ENCODE measurements at places on chromosomes 2 and 18.

- DNase-seq: no peak
Observed at GRCh38 chr2:42808301-42808700, 15.9 kb upstream of the HAAO start.

DNA sequence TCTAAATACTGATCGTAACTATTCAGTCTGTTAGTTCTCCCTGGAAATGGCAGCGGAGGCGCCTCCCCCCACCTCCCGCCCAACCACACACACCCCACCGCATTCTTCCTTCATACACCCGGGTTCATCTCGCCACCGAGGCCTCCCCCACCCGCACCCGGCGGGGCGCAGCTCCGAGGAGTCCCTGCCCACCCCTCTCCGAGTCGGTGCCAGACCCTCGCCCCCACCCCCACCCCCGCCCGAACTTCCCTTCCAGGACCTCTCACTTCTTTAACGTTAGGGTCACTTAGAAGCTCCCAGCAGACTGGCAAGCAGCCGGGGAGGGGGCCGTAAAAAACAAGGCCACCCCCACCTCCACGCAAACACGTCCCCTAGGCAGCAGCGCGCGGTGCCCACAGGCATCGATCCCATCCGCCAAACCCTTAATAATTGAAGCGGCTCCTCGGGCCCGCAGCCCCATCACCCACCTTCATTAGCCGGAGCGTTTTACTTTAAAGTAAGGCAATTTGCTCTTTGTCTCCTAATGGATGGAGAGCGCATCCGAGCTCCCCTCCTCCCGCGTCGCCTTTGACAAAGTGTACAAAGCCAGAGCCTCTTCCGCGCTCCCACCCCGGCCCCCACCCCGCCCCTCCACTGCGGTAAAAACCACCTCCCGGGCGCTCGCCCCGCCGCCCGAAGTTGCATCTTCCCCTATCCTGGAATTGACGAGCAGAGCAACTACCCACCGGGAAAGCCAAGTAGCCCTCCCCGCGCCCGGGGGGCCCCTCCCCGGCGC is 624 bp downstream of the ZNF516 start:
- peak; percentile 37 for DNase-seq

DNA sequence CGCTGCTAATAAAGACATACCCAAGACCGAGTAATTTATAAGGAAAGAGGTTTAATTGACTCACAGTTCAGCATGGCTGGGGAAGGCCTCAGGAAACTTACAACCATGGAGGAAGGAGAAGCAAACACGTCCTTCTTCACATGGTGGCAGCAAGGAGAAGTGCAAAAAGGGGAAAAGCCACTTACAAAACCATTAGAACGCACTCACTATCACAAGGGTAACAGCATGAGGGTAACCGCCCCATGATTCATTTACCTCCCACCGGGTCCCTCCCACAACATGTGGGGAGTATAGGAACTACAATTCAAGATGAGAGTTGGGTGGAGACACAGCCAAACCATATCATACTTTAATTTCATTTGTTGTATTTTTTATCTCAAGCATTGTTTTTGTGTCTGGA is 67.5 kb downstream of the ATP9B start:
- no peak for DNase-seq

- DNase-seq: no peak
Observed at GRCh38 chr18:25990473-25990872, 99.9 kb downstream of the SS18 start.

DNA sequence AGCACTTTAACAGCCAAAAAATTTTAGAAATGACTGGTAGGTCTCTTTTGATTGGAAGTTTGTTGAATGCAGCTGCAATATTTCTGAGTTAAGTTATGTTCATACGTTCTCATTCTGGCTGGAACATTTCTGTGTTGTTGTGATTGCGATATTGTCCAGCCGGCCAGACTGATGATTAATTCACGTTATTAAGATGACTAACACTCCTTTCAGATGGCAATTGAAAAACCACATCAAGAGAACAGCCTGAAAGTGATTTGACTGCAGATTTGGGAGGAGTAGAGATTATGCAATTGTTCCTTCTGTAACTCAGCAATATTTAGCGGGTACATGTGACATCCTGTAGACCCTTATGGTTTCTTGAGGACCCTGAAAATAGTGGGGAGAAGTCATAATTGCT is 133.7 kb downstream of the FBXO15 start:
- DNase-seq: no peak

GRCh38 chr2:230671117-230671516 is 41.5 kb upstream of the CAB39 start:
- no peak for DNase-seq

GRCh38 chr2:111169268-111169667 is 48.6 kb downstream of the BCL2L11 start:
- no peak for DNase-seq

GRCh38 chr2:73284296-73285158 is at the start of gene FBXO41:
Gene FBXO41, minus strand, starts transcription at chr2:73284478. Its CDS starts 14,848 bp downstream, at chr2:73269630.
- no peak for DNase-seq

GRCh38 chr2:64143169-64144056 is 807 bp downstream of the PELI1 start:
- DNase-seq: peak; percentile 16

DNA sequence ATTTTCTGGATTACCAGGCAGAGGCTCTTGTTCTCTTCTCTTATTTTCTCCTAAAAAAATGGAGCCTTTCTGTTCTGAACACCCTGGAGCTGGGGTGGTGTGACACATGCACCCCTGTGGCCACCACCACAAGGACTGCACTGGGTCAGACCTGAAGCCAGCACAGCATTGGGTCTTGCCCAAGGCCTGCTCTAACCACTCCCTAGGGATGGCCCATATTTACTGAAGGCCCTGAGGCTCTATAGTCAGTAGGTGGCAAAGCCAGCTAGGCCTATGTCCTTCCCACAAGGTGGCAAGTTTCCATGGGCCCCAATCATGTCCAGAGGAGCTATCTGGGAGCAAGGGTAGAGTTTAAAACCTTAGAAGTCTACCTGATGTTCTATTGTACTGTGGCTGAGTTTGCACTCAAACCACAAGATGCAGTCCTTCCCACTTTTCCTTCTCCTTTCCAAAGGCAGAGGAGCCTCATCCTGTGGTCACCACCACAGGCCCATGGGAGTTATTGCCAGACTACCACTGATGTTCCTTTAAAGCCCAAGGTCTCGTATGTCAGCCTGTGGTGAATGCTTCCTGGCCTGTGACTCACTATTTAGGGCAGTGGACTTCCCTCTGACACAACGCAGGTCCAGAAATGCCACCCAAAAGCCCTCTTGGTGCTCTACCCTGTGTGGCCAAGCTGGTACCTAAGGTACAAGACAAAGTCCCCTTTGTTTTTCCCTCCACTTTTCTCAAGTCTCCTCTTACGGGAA is 15.0 kb upstream of the FMNL2 start:
- DNase-seq: no peak

DNA sequence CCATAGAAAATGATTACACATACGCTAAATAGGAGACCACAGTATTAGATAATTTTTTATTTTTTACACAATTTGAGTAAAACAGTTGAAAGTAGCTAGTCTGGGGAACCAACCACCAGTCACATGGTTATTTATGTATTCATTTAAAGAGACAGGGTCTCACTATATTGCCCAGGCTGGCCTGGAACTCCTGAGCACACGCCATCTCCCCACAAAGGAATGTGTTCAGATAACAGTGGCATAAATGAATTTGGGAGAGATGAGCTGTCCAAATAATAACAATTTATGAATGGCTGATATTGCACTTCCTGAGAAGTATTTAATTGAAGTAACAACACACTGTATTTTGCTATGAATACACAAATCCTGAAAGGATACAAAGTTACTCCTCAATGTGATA is 39.7 kb downstream of the KIDINS220 start:
- no peak for DNase-seq

DNA sequence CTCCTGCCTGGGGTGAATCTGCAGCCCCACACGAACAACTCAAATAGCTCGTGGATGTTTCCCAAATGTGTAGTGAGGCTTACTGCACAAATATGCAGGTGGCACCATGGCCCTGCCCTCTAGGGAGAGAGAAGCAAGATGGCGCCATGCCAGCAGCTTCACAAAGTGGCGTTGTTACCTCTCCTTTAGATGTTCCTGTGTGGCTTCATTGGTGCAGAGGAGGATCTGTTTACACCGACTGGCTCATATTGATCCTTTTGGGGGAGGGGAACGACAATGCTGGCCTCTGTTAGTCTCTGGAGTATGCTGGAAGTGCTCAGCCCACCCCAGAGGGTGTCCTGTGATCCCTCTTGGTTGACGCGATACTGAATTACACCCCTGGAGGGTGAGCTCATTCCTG is 99.5 kb upstream of the GATA6 start:
- no peak for DNase-seq

DNA sequence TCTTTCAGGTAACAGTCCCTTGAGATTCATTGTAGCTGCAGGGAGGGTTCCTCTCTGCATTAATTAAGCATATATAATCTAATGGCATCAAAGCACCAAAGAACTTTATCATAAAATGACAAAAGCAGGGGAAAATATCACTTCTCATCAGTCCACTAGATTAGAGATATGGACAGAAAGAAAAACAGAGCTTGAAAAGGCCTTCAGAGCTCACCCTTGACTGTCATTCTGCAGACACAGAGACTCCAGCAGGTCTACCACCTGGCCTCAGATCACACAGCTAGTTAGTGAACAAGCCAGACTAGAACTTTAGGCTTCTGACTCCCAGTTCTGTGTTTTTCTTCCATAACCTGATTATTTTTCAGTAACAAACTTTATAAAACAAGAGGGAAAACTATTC is 88.5 kb downstream of the FIGN start:
- no peak for DNase-seq

- DNase-seq: no peak
Observed at GRCh38 chr2:65742977-65743376, 310.6 kb upstream of the SPRED2 start.

GRCh38 chr2:71851094-71851750 is 296.4 kb downstream of the CYP26B1 start:
- no peak for DNase-seq

GRCh38 chr2:128166746-128167353 is 75.8 kb downstream of the UGGT1 start:
- DNase-seq: no peak

GRCh38 chr2:36300697-36301096 is 54.9 kb upstream of the CRIM1 start:
- no peak for DNase-seq

- no peak for DNase-seq
Observed at GRCh38 chr18:35141567-35142274, 99.1 kb upstream of the ZNF397 start.

DNA sequence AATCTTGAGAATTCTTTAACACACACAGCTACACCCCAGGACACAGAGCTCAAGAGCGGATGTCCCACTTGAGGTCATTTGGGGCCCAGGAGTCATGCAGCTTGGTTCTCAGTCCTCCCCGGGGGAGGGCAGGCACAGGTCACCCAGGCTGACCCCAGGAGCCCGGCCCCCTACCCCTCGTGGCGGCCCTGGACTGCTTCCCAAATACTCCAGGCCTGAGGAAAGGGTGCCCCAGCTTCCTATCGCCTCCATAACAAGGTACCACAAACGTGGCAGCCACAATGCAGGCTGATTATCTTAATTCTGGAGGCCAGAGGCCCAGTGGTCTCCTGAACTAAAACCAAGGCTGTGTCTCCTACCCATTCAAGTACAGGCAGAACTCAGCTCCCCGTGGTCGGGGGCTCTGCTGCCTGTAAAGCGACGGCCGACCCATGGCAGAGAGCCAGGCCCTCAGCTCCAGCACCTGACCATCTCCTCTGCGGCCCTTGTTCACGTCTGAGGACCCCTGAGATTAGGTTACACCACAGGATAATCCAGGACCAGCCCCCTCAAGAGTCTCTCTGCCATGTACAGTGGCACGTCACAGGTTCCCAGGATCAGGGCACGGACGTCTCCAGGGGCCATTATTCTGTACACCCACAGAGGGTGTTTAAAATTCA is 10.5 kb downstream of the SLC66A2 start:
- DNase-seq: no peak

Measured in heart right ventricle (tissue), 16 donors.